ENCODE measurements at places on chromosomes 7 and 10. TPM values are rescaled to one million over a fixed set of nuclear protein-coding genes. Genes with fewer than 3 reads are reported as not detected.

DNA sequence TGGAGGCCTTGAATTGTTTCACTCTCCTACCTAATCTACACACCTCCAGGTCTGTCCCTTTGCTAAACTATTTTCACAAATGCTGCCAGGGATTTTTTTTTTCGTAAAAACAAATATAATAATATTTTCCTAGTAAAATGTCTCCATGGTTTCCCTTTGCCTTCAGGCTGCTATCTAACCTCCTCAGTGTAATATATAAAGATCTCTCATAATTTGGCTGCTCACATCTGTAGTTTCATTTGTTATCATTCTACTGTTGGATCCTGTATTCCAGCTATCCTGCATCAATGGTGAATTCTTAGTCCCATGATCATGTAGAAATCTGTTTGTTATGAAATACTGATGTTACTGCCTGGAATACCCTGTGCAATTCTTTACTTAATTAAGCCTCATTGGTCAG is 211.9 kb upstream of the CHRM2 start:
- DNase-seq: no peak

The IFIT2 gene
- 16.0 TPM for total RNA-seq

- no peak for DNase-seq
These were observed 470.7 kb upstream of the MKI67 start for GRCh38 chr10:128596906-128597305.

The PFKP gene
- total RNA-seq: 230 TPM

- DNase-seq: no peak
These were observed 45.5 kb downstream of the CTBP2 start for GRCh38 chr10:125114761-125115391.

The EPHB6 gene
- total RNA-seq: 5.1 TPM

DNA sequence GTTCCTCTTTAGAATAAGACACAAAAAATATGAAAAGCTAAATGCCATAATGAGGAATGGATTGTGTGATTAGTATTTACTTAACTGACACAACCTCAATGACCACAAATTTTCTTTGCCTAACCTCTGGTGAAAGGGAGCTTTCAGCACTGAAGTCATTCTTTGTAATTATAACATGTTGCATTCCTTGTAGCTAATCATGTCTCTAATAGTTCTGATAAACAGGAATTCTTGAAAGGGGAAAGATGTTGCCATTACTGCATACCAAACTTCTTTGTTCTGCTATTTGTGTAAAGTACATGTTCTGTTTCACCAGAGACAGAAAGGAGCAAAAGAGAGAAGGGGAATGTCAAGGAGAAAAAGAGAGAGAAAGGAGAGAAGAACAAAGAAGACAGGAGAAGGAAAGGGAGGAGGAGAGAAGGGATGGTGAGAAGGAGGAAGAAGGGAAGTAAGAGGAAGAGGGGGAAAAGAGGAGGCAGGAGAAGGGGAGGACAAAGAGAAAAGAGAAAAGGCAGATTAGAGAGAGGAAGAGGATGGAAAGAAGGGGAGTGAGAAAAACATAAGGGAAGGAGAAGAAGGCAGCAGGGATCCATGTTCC is 120.9 kb downstream of the SEMA3D start:
- no peak for DNase-seq

The EBLN1 gene
- total RNA-seq: not detected

GRCh38 chr7:116491887-116492653 is 7.5 kb upstream of the CAV2 start:
- DNase-seq: no peak

- no peak for DNase-seq
These were observed 160.8 kb downstream of the IMMP2L start for GRCh38 chr7:111401516-111401915.

DNA sequence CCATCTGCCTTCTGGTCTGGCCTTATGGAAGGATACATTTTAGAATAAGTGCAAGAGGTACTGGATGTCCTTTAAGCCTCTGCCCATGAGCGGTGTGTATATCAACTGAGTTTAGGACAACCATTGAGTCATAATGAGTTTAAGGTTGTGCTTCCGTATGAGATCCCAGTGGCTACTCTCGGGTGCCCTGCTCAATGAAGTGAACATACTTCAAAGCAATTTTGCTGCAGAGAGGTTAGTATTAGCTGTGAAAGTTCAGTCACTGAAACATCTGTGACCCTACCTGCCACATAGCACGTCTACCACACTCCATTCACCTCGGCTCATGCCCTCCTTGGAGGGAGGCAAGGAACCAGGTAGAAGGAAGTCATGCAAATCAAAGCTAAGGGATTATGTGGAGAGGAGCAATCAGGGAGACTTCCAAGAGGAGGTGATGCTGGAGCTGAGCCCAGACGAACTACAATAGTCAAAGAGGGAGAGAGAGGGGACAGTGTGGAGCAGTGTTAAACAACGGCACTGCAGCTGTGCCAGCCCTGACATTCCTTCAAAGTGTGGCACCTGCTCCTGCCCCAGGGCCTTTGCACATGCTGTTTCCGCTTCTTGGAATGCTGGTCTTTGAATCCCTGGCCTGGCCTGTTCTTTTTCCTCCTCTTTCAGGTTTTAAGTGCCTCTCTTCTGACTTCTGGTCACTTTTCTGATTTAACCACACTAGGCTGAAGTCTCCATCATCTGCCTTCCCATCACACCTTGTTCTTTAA is 25.4 kb downstream of the BTBD16 start:
- DNase-seq: peak; percentile 26

The SEMA3C gene
- total RNA-seq: not detected

- DNase-seq: no peak
These were observed 909.4 kb downstream of the GRID1 start for GRCh38 chr10:85457191-85457590.

- no peak for DNase-seq
These were observed 42.5 kb downstream of the RASGEF1A start for GRCh38 chr10:43224321-43224720.

The SH2D4B gene
- total RNA-seq: not detected

DNA sequence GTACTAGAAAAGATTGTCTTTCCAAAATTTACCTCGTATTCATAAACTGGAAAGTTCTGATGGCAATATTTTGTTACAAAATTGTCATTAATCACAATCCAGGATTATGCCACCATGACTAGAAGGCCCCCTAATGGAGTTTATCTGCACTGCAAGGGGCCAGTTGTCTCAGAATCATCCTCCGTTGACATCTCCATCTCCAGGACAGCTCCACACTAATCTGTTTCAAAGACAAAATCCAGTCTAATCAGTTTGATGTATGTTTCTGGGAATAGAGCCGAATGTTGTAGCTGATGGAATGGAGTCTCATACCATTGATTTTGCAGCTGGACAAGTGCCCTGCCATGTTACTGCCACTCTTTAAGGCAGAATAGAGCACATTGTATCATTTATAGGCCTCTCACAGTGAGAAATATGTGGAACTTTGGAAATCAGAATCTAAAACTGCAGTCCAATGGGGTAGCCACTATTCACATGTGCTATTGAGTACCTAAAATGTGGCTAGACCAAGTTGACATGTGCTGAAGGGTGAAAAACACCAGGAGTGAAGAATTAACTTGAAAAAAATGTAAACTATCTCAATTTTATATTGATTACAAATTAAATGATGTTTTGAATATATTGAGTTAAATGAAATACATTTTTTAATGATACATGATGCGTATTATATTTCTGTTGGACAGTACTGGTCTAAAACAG is 38.3 kb upstream of the TOMM7 start:
- DNase-seq: no peak

- no peak for DNase-seq
These were observed 30.7 kb upstream of the ELOVL3 start for GRCh38 chr10:102195296-102195870.

DNA sequence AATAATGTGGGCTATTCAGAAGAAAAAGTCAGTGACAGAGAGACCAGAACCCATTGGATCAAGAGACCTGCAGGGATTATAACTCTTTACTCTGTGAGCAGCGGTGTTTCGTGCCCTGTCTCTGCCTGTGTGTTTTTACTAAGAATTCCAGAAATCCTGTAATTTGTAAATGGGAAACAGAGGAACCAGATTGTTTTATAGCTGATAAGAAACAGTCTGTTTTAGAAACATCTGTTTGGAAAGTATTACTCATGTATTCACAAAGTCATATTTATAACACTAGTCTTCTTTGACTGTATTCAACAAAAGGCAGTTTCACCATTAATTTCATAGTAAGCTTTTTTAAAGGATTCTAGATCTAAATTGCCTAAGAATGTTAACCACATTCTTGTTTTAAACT is 30.0 kb upstream of the VDAC2 start:
- DNase-seq: no peak

GRCh38 chr10:94264085-94264484 is 98.7 kb downstream of the NOC3L start:
- no peak for DNase-seq

GRCh38 chr10:35794703-35795102 is 152.6 kb upstream of the FZD8 start:
- DNase-seq: no peak

The KCNIP2 gene
- total RNA-seq: 2.3 TPM

GRCh38 chr7:6556196-6556595 is 4.9 kb upstream of the GRID2IP start:
- DNase-seq: no peak

DNA sequence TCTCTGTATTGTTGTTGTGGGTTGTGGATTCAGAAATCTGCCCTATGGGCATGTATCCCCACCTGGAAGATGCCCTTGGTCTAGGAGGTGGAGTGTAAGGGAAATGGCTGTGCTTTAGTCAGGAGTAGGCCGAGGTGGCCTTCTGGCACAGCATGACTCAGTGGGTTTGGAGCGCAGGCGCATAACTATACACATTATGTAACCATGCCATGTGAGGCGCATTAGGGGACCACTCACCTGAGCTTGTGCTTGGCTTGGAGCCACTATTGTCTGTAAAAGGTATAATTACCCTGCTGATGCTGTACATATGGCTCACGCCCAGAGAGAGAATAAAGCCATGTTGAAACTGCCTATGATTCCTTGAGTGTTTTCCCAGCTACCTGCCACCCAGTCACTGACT is 20.6 kb upstream of the ADAMTS14 start:
- DNase-seq: no peak

The CPXM2 gene
- total RNA-seq: not detected

GRCh38 chr7:132001146-132001545 is 444.7 kb upstream of the PODXL start:
- DNase-seq: no peak

DNA sequence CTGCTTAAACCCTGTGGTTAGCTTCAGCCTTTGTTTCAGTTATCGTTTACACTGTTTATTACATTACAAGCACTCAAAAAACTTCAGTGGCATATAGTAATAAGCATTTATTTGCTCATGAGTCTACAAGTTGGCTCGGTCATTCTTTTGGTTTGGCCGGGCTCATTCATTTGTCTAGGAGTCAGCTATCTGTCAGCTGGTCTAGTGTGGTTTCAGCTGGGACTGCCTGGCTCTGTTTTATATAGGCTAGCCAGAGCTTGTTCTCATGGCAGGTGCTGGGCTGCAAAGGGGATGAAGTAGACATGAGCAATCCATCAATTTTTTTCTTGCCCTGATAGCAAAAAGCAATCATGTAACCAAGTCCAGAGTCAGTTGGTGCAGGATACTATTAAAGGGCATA is 103.6 kb downstream of the MKLN1 start:
- no peak for DNase-seq

DNA sequence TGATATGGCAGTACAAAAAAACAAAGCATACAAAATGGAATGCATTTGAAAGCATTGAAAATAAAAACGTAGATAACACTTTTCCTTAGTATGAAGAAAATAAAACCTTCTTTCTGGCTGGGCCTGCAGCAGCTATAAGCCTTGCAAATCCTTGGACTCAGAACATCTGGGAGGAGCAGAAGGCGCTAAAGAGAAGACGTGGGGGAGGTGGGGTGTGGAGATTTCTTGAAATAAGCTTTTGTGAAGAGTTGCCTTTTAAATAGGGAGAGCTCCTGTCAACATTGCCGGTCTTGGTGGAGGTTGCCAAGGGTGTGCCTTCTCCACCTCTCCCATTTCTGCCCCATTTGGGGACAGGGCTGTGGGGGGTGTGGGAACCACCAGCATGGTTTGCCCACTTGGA is 128.7 kb downstream of the TMEM178B start:
- DNase-seq: no peak

The CYP3A7 gene
- total RNA-seq: not detected

DNA sequence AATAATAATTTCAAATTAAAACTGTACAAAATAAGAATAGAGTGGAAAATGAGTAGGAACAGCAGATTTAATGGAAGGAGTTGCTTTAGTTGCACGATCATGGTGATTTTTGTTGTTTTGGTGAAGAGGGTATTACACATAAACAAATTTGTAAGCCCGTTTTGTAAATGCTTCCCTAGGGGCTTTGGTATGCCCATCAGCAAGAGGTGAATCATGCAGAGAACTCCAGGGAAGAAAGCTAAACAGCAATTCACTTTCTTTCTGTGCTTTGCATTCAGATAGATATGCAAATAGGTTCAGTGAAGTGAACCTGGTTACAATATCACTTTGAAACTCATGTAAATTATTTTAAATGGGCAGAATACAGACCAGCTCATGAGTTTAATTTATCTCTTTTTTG is 422.2 kb upstream of the MTPN start:
- no peak for DNase-seq
